ENCODE measurements at places on chromosomes 6 and 20.

DNA sequence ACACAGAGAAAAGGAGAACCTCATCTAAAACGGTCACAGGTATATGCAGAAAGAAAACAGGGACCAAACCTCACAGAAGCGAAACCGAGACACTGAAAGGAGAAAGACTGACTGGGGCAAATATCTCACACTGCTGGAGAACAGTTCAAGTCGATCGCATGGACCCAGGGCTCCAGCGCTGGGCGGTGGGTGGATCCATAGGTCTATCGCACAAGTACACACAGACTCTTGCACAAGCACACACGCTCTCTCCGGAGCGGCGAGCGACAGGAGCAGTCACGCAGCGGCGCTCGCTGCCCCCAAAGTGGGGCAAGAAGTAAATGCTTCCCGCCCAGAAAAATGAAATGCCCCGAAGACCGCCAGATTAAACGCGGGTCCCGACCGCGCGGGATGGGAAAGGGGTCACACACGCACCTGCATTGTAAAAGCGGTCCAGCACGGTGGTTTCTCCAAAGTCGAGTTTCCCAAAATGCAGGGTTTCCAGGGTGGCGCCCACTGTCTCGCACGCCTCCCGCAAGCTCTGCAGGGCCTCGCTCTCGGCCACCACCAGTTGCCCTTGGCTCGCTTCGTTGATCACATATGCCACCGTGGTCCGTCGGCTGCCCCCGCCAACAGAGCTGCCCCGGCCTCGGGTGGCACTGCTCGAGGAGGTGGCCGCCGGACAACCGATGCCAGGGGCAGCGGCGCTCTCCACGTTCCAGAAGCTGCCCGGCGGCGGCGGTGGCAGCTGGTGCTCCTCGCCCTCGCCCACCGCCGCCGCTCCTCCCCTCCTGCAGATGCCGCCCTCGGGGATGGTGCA is 782 bp downstream of the MAP3K5 start:
- DNase-seq, result peak; percentile 29

DNA sequence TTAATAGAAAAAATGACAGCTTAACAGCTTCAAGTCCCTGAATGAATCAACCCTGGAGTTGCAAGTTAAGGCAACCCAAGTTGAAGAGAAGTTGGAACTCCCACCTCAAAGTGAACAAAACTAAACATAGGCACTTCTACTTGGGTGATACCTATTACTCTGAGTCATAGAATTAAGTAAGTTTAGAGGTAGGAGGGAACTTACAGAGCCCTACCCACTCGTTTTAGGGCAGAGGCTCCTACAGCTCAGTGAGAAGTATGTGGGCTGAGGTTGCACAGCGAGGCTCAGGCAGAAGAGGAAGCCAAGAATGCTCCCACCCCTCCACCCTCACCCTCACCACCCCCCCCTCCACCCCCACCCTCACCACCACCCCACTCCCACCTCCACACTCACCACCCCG is 42.2 kb downstream of the NFATC2 start:
- peak; percentile 28 for DNase-seq

- DNase-seq, result no peak
These were observed 203.2 kb downstream of the ISM1 start for GRCh38 chr20:13424174-13424833.

DNA sequence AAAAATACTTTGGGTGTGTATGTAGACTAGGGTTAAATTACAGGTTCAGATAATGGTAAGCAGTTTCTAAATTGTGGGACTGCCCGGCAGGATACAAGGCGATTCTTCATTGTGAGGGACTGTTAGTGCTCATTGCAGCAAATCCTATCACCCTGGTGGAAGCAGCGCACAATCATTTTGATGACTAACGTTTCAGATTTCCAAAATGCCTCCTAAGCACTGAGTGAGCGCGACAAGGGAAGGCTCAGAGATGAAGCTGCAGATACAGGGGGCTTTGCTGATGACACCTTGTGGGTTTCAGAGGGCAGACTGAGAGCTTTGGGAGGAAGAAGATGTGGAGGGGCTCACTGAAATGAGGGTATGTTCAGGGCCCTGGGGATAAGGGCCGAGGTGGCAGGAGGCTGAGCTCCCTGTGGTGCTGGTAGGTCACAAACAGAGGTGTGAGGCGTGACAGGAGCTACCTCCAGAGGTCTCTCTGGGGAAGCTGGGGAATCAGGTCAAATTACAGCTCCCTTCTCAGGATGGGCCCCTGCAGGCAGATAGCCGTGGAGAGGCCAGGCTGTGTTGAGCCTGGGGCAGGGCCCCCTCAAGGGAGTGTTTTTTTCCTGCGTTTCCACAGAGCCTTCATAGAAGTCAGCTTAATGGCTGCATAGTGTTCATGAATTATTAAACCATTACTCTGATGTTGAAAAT is 84.5 kb upstream of the FYN start:
- DNase-seq, result no peak

GRCh38 chr6:168216751-168217191 is 102.8 kb downstream of the DACT2 start:
- DNase-seq, result no peak

DNA sequence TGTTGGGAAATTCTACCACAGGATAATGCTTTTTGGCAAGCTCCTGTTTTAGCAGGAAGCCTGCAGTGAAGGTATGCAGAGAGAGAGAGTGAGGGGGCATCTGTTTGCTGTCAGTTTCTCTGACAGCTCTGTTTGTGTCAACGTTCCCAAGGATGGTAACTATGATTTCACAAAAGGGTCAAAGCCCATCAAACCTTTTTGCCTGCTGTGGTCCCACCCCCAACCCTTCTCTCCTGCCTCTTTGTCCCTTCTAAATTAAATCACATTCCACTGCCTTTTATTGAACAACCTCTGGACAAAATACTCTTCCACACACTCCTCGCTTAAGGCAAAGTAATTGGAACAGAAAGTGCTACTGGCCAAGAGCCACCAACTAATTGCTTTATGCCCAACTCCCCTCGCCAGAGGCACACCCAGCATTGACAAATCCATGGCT is 128.3 kb downstream of the TSHZ2 start:
- DNase-seq, result no peak

Data from effector memory CD4-positive, alpha-beta T cell (primary cell).